ENCODE measurements at places on chromosomes 5 and 9. TPM values are rescaled to one million over a fixed set of nuclear protein-coding genes. Genes with fewer than 3 reads are reported as not detected.

- DNase-seq = no peak
Observed at GRCh38 chr5:37603072-37603471, 224.0 kb downstream of the WDR70 start.

- DNase-seq = no peak
Observed at GRCh38 chr9:110143485-110143884, 64.5 kb downstream of the C9orf152 start.

- no peak for DNase-seq
Observed at GRCh38 chr5:157538311-157538710, 37.3 kb downstream of the ADAM19 start.

The SPINK7 gene
- not detected for total RNA-seq

DNA sequence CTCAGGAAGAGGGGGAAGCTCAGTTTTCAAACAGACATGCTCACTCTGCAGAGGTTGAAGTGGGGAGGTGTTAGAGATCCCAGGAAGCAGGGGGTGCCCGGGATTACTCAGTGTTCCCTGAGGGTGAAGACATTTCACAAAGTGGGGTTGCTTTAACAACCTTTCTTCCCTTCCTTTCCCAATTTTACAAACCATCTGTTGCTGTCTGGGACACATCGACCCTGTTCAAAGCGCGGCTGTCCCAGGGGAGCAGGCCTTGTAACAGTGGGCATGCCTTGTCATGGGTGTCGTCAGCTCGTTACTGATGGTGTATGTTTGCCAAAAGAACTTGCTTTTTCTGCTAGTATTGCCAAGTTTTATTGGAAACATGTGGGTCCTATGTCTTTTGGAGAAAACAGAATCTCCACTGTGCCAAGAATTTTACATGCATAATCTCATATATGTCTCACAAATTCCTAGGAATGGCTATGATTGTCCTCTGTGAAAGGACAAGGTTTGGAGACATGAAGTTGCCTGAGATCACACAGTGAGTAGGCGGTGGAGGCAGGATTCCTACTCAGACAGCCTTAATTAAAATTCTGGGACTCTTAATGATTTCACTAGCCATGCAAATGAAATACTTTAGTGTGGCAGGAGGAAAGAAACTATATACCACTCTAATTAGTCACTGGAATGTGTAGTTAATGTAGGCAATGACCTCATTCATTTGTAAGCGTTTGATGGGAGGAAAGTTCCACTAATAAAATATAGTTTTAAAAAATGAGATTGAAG lies 198.9 kb downstream of the NXNL2 start:
- DNase-seq = no peak

DNA sequence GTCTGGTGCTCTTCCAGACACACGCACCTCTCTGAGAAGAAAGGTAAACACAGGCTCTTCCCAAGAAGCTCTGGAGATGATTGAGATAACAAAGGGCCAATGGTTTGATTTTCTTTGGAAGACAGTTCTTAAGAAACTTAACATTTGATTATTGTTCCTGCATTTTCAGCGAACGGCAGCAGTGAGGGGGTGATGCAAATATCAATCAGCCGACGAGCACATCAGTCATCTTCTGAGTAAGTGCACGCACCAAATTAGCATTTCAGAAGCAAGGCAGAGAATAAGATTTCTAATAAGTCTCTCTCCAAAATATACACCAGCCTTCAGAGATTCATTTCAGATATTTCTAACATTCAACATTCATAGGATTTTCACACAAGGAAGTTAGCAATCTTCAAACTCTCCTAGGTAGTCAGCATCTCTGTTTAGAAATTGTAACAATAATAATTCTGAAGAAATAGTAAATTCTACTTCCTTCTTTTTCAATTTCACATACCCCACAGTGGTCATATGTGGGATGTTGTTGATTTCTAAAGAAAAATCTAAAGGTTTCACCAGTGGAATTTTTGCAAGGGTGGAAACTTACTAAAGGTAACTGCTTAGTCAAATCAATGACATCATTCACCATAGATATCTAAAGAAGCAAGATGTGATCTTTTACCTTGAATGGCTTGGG lies 250.3 kb downstream of the SEC61B start:
- no peak for DNase-seq

The NUTM2G gene
- total RNA-seq = not detected

DNA sequence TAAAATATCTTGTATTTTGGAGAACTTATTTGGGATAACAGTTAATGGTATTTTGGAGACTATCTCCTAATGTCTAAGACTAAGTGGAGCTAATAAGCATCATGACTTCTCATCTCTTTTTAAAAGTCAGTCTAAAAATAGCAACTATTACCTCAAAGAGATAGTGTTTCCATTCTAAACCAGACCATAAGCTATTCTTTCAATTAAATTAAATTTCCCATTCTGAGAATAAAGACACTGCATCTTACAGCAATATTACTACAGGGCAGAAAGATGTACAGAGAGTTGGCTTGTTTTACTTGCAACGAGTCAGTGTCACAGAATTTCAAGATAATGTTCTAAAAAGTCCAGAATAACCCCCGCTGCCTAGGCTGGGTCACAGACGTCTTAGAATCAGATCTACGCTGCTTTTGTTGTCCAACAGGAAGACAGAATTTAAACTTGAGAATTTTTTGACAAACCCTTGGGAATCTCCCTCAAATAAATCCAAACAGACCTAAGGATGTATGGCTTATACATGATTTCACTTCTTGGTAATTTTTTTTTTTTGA lies 98.9 kb downstream of the USP20 start:
- DNase-seq = no peak

DNA sequence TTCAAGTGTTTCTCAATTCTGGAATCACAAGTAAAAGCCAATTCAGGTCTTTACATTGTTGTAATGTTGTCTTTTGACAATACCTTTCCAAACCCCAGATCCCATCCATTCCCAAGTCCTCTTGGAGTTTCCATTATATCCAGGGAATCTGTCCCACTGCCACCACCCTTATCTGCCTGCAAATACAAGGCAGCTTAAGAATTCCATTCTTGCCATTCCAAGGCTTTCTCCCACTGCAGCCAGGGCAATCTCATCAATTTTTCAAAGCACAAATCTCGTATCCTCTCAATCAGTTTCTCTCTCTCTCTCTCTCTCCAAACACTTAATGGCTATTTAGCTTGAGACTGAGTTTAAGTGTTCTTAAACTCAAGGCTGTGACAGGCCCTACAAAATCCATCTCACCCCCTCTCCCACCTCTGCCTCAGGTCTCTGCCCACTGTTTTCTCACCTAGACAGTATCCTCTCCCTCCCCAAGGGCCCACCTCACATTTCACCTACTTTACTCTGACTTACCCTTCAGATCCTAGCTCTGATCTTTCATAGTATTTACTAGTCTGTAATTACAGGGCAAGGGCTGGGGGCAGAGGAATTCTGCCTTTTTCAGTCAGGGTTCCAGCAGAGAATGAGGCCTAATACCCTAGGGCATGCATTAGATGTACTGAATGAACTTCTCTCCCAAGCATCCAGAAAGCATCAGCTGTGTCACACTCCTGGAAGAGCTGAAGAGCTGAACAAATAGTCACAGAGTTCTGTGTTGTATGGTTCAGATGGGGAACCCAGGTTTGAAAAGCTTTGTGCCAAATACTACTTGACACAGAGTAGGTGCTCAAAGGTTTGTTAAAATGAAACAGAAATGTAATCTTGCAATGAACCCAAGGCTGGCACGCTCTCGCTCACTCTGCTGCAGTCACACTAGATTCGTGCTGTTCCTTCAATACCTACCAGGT lies 46.0 kb downstream of the RAPGEF1 start:
- no peak for DNase-seq
